ENCODE measurements at places on chromosomes 5 and 9.

DNA sequence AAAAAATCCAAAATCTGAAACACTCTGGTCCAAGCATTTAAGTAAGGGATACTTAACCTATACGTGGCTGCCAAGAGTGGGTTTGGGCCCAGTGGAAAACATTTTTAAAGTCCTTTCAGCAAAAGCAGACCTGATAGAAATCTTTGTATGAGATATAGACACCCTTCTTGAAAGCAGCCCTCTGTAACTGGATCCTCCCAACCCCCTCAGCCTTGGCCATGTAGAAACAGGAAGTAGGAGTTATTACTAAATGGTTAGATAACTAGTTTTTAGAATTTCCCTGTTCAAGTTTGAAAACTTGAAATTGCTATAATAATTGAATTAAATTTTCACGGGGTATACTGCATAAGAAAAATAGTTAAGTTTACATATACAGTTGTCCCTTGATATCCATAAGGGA is 111.3 kb upstream of the PCA3 start:
- DNase-seq = no peak

GRCh38 chr5:140133514-140134167 is 7.9 kb downstream of the IGIP start:
- no peak for DNase-seq

GRCh38 chr9:113876993-113877368 is 872 bp downstream of the ZNF618 start:
- no peak for DNase-seq

DNA sequence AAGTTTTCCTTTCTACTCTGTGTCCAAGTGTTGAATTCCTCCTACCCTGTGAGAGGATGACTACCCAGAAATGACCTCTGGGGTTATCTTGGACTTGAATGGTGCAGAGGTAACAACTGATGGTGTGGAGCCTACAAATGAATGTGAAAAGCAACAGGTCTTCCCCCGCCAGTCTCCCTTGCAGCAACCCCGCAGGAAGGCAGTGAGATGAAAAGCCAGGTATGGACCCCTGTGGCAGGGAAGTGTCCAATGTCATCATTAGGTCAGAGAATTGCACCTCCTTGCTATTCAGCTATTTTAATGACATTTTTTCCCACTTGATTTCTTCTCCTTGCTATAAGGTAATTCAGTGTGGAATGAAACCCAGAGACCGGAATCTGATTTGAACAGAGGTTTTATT is 58.5 kb downstream of the MAT2B start:
- DNase-seq = no peak

DNA sequence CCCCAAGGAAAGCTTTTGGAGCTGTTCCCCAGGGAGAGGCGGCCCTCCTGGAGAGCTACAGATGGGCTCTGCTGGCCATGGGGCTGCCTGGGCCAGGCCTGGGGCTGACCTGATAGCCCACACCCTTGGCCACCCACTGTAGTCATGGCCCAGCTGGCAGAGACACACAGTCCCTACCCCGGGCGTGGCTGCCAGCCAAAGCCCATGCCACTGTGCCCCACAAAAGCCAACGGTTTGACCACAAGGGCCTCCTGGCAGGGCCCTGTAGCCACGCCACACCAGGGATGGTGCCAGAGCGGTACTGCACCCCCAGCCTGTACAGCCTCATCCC is 15.2 kb downstream of the NACC2 start:
- DNase-seq = no peak

DNA sequence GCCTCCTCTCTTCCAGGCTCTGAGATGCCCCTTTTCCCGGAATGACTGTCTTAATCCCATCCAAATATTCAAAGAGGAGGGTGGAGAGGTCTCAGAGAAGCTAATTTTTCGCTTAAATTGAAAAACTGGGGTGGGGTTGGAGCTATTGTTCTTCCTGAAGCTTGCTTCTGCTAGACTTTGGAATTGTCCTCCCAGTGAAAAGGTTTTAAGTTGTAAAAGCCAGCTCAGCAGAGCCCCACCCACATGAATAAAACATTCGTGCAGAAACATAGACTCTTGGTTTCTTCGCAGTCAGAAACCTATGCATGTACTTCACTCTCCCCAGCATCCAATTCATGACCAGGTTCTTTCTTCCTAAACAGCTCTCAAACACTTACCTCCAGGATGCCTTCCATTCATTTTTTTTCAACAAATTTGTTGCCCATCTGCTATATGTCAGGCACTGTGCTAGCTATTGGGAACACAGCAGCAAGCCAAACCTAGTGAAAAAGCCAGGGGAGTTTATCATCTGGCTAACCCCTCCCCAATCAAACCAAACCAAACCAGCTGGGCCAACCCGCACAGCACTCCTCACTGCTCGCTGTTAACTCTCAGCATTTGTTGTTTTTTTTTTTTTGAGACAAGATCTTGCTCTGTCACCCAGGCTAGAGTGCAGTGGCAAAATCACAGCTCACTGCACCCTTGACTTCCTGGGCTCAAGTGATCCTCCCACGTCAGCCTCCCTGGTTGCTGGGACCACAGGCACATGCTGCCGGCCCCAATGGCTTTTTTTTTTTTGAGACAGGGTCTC is 37.9 kb upstream of the OCLN start:
- no peak for DNase-seq

GRCh38 chr9:10248890-10249289 is 363.9 kb downstream of the PTPRD start:
- no peak for DNase-seq

DNA sequence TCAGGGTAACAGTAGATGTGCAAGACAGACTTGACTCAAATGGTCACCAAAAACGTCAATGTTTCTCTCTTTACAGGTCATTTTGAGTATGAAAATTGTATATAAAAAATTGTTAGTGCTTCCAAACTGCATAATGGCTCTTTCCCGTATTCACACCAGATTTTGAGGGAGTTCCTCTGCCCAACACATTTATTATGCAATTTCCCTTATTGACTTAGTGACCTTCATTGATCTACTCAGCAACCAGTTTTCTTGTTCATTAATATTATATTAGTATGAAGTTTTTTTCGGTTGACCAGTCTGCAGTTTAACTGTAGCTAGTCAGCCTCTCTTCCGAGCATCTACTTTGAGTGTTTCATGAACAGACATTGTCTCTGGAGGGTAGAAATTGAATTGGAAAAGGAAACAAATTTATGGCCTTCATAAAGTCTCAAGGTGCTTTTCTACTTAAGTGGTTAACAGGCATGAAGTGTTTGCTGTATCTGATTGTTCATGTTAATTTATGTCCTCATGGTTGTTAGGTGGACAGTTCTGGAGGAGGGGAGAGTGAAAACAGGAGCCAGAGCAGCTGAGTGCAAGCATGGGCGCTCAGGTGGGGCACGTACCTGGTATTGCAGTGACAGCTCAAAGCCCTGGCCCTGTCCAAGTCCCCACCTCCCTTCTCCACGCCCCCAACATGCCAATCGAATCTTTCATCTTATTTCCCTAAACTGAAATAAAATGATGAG is 240.2 kb downstream of the RFK start:
- no peak for DNase-seq

DNA sequence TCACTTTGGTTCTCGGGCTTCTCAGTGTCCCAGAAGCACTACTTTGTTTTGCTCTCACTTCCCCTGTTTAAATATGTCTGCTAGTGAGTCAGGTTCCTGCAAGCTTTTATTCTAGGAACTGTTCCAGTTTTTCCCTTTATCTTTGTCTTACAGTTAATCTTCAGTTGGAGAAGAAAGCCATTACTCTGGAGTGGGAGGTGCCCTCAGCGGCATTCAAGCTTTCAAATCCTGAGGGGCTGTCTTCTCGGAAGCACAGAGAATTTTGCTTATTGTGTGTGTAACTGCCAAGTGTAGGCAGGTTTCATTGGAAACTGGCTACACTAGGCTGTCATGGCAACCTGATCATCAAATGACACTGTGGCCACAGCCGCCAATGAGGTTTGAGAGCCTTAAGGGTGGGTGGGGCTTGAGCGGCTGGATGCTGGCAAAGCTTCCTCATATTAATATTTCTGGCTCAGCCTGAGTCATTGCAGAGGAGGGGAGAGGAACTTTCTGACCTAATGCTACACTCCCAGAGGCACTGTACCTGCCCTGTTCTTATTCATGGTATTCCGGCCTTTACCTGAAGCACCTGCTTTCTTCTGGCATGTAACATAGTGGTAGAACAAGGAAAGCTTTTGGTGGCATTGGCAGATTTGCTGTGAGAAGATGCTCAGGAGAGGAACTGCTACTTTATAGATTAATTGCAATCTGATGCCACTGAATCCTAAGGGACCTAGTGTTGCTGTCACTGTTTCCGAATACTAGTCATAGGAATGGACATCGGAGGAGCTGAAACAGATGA is 26.3 kb downstream of the SLC25A25 start:
- peak; percentile 94 for DNase-seq

GRCh38 chr5:179153341-179153901 is 93.2 kb downstream of the ZNF354C start:
- DNase-seq = no peak

- DNase-seq = no peak
These were observed 1485.1 kb downstream of the EFNA5 start for GRCh38 chr5:106185661-106186081.

GRCh38 chr9:135857371-135857786 is 50.0 kb downstream of the CAMSAP1 start:
- DNase-seq = peak; percentile 51

- DNase-seq = no peak
These were observed 41.7 kb upstream of the AKNA start for GRCh38 chr9:114429488-114429887.

- no peak for DNase-seq
These were observed 34.1 kb downstream of the COL15A1 start for GRCh38 chr9:98977813-98978212.

DNA sequence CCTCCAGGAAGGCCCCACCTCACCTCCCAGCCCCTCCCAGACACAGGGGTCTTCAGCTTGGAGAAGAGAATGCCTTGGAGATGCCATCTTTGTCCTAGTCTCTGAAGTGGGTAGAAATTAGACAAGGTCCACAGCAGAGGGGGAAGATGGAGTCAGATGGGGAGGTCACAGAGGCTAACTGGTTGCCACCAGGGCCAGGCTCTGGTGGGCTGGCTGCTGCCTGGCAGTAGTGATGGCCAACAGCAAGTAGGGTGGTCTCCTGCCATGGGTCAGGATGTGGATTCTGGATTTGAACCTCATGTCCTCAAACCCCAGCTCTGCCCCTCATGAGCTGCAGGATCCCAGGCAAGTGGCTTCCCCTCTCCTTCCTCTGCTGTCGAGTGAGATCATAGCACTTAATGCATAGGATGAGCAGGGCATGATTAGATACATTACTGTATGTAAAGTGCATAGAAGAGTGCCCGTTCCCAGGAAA is 38.7 kb upstream of the NEK6 start:
- DNase-seq = no peak

DNA sequence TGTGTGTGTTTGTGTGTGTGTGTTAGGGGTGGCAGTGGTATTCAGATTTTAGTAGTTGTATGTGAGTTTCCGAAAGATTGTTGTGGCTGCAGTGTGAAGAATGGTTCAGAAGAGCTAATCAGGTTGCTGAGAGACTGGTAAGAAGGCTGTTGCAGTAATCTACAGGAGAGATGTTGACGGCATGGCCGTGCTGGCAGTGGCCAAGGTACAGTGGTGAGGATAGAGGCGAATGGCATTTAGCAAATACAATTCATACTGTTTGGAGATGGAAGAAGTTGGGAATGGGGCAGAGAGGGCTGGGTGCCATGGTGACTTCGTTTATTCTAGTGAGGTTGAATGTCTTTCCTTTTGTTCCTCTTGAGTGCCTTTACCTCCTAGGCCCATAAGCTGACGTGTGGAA is 77.5 kb upstream of the SPATA31D4 start:
- no peak for DNase-seq

DNA sequence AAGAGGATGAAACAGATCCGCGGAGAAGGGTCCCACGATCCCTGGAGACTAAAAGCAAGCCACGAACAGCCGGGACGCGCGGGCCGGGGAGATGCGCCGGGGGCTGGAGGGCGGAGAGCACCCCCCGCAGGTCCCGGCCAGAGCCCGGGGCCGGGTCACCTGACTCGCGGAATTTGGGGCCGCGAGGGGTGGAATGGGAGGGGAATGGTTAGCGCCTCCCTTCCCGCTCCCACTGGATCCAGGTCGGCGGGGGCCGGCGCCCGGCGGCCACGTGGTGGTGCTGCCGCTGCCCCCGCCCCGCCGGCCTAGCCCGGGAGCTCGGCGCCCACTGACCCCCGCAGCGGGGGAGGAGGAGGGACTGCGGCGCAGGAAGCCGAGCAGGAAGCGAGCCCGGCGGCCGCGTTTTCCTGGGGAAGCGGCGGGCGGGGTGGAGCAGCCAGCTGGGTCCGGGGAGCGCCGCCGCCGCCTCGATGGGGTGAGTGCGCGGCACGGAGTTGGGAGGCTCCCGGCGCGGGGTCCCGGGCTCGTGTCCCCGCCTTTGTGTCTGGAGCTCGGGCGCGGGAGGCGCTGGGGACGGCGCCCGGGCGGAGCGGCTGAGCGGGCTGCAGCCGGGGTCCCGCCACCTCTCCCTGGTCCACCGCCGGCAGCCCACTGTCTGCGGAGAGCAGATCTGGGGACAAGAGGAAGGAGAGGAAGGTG is at the start of gene RAI14:
RAI14 (plus strand) TSS at position 328 of the 699 bp plus-strand sequence. CDS start 30,592 bp downstream, outside the sequence.
- DNase-seq = peak; percentile 95

DNA sequence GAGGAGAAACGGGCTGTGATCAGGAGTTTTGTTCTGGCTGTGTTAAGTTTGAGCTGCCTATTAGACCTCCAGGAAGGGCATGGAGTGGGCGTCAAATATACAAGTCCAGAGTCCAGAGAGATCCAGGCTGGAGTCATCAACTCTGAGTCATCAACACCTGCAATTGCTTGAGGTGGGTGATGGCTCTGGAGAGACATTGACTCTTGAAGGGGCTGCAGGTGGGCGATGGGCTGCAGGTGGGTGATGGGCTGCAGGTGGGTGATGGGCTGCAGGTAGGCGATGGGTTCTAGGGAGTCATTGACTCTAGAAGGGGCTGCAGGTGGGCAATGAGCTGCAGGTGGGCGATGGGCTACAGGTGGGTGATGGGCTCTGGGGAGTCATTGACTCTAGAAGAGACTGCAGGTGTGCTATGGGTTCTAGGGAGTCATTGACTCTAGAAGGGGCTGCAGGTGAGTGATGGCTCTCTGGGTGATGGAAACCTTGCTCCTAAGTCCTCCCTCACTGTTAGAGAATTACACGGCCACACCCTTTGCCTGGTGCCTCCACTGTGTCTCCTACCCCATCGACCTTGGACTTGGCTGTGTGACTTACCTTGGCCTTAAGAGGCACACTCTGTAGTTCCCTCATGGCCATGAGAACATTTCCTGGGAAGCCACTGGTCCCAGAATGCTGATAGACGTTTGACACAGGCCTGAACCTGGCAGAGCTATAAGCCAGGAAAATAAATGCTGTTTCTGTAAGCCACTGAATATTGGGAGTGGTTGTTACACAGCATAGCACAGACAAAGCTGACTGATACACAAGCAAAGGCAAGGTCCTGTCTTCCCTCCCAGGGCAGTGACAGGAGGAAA is 10.4 kb upstream of the FIBCD1 start:
- no peak for DNase-seq

- no peak for DNase-seq
These were observed 14.2 kb upstream of the FRRS1L start for GRCh38 chr9:109181284-109181683.

GRCh38 chr5:28234356-28234968 is 1196.1 kb upstream of the CDH9 start:
- DNase-seq = no peak
